C1 segment of cervical spinal cord (tissue), 14 donors: ENCODE measurements at places on chromosomes 12 and 14.

- no peak for DNase-seq
Observed at GRCh38 chr14:43647302-43647701, 859.8 kb downstream of the FSCB start.

DNA sequence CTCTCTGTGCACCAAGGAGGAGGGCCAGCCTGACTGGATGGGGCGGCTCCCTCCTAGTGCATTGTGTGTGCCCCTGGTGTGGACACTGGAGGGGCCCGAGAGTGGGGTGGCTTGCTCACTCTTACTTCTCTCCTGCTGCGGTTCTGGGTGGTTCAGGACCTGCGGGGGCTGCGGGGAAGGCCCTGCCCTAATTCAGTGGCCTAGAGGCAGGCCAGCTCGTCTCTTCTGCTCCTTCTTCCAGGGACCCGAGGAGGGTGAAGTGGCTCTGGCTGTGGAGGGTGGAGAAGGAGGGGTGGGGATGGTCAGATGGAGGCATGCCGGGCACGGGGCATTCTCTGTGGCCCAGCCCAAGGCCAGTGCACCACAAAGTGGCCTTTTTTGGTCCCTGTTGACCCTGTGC, 87.1 kb downstream of the BEGAIN start:
- DNase-seq: no peak

- DNase-seq: no peak
Observed at GRCh38 chr12:99381992-99382391, 265.6 kb upstream of the GARIN6 start.

DNA sequence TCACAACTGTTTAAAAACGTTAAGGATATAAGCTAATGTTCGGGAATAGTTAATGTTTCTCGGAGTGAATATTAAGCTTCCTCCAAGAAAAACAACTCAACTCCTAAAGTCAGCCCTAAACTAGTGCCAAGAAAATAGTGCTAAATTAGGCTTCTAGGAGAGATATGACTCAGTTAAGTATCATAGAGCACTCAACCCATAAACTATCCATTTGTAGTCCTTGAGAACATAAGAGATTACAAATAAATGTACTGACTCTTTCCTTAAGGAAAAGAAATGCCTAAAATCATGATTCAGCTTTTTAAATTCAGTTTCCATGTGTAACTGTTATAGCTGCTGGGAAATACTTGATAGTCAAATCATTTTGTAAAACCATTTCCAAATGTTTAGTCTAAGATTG, 117.1 kb downstream of the HMGA2 start:
- no peak for DNase-seq
